ENCODE measurements at places on chromosomes 11 and 22.
A peak's percentile ranks its signal among the peaks of the same experiment; 100 is the strongest.

GRCh38 chr11:102194257-102194656, 84.0 kb downstream of the YAP1 start:
- DNase-seq = no peak

DNA sequence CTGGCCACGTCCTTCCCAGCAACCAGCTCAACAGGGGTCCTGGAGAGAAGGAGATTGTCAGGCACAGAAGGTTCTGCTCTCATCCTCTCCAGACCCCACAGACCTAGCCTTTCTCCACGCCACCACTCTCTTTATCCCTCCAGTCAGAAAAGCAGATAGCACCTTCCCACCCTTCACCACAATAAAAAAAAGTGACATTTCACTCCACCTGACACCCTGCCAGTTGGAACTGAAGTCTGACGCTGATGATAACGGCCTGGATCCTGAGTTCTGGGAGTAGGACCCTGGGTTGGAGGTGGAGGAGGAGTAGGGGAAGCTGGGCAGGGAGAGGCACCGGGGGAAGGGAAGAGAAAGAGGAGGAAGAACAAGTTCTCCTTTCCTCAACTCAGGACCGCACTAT, 127.5 kb upstream of the ANO1 start:
- no peak for DNase-seq

GRCh38 chr11:70335511-70335910, 62.8 kb upstream of the CTTN start:
- no peak for DNase-seq

DNA sequence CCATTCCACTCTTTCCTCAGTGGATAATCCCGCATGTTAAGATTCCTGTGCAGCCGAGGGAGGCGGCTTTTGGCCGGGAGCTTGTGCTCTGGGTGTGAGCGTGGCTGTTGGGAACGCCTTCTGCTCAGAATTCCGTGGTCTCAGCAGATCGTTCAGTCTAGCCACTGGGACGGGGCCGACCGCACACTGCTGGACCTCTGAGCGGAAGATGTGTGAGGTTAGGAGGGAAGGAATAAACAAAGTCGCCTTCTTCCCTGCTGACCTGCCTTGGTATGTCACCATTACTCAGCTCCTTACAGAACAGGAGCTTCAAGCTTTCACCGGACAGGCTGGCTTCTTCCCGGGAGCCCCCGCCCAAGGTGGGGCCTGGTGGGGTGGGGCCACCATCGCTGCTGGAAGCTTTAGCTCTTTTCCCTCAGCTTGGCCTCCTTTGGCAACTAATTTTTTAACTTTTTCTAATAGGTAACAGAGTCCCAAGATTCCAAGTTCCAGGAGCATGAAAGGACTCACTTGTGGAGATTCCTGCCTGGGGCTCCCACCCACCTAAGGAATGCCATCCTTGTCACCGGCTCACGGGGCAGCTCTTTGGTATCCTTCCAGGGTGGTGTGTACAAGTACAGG, 22.5 kb upstream of the SEPTIN5 start:
- DNase-seq = peak; percentile 31

- no peak for DNase-seq
These were observed 3.9 kb downstream of the POLD4 start for GRCh38 chr11:67349457-67349856.

DNA sequence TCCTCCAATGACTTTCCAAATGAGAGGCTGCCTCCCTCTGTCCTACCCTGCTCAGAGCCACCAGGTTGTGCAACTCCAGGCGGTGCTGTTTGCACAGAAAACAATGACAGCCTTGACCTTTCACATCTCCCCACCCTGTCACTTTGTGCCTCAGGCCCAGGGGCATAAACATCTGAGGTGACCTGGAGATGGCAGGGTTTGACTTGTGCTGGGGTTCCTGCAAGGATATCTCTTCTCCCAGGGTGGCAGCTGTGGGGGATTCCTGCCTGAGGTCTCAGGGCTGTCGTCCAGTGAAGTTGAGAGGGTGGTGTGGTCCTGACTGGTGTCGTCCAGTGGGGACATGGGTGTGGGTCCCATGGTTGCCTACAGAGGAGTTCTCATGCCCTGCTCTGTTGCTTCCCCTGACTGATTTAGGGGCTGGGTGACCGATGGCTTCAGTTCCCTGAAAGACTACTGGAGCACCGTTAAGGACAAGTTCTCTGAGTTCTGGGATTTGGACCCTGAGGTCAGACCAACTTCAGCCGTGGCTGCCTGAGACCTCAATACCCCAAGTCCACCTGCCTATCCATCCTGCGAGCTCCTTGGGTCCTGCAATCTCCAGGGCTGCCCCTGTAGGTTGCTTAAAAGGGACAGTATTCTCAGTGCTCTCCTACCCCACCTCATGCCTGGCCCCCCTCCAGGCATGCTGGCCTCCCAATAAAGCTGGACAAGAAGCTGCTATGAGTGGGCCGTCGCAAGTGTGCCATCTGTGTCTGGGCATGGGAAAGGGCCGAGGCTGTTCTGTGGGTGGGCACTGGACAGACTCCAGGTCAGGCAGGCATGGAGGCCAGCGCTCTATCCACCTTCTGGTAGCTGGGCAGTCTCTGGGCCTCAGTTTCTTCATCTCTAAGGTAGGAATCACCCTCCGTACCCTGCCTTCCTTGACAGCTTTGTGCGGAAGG, 2.9 kb downstream of the APOC3 start:
- no peak for DNase-seq

DNA sequence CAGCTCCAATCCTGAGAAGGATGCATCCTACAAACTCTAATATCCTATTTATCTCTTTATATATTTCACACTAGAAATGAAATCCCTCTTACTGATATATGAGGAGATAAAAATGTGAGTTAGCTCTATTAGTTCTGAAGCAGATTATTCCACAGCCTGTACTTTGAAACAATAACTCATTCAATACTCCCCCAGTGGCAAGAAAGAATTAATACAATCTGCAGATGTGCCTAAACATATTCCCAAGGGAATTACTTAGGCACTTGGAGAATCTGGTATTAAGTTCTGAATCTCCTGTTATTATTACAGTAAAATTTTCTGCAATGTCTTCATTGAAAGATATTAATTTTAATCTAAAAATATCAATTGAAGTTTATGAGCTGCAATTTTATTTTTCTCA, 59.4 kb downstream of the DDI1 start:
- DNase-seq = no peak

DNA sequence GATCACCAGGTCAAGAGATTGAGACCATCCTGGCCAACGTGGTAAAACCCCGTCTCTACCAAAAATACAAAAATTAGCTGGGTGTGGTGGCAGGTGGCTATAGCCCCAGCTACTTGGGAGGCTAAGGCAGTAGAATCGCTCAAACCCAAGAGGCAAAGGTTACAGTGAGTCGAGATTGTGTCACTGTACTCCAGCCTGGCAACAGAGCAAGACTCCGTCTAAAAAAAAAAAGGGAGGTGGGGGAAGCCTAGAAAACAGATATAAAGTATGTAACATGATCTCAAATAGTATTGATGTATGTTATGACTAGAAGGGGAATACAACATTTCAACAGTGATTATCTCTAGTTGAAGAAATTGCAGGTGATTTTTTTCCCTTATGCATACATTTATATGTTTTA, 61.4 kb downstream of the SLC1A2 start:
- no peak for DNase-seq

GRCh38 chr22:30204742-30205111, 41.8 kb downstream of the LIF start:
- DNase-seq = no peak

DNA sequence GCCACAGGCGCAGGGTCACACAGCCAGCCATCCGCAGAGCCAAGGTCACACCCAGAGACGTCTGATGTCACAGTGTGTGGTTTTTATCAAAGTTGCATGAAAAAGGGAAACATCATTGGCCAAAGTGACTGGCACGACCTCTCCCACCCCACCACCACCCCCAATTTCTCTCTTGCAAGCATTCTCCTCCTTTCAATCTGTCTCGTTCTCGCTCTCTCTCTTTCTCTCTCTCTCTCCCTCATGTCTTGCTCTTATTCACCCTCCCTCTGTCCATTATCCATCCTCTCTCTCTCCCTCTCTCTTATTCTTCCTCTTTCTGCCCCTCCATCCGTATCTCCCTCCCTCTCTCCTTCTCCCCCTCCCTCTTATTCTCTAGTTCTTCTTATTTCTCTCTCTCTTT, 40.6 kb downstream of the MN1 start:
- no peak for DNase-seq

Measured in kidney epithelial cell (primary cell).